ENCODE measurements at places on chromosomes 1 and 21.

GRCh38 chr1:8520483-8520966, 202.6 kb downstream of the SLC45A1 start:
- DNase-seq, result no peak

GRCh38 chr21:26043891-26044290, 126.7 kb downstream of the APP start:
- DNase-seq, result no peak

DNA sequence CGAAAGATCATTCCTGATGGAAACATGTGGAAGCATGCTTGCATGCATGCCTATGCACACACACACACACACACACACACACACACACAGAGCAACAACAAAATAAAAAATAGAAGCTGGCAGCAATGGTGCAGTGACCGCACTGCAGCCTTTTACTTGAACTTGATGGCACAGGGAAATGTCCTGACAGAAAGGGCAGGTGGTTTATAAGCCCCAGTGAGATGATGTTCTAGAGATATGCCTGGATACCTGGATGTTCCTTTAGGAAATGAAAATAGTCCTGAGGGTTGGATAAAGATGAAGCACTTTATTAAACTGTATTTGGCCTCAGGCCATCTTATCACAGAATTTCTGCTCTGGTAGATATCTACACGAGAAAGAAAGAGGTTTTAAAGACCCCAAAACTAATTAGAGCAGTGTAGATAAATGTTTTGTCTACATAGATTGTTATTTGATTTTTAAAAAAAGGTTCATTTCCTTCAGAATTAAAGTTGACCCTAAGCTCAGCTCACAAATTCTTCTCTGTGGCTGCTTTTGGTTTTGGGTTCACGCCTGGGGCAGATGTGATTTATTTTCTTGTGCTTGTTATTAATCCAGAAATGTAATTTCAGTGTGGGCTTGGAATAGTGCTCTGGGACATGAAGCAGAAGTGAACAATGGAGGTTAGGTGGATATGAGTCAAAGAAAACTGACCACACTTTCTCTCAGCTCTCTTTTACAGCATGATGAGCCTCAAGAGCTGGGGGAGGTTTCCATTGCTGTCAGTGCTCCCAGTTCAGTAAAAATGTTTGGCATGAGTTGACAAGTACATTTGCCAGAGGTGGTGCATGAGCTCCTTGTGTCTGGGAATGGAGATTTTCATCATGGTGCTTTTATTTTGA, 22.9 kb downstream of the ADAM30 start:
- no peak for DNase-seq

GRCh38 chr1:240739754-240740153, 127.8 kb upstream of the GREM2 start:
- DNase-seq, result no peak

- DNase-seq, result no peak
These were observed 401.9 kb downstream of the LMO4 start for GRCh38 chr1:87730274-87731216.

Data from activated T-cell treated with anti-CD3 and anti-CD28 coated beads, Interleukin-2, amount 50 U/mL, for 24 hours (primary cell).